ENCODE measurements at places on chromosomes 11 and 22.

DNA sequence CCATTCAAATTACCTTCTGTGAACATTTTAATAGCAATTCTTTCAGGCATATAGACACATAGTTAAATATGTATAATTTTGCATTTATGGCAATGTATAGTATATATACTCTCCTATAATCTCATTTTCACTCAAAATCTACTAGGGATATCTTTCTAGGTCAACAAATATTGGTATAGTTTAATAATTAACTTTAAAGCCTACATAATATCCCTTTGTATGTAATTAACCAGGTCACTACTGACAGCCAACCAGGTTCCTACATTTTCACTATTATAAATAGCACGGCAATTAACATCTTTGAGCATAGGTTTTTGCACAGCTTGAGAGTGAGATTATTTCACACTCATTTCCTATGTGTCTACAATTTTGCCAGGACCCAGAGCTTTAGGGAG is 15.8 kb downstream of the OR2AG2 start:
- no peak for DNase-seq

DNA sequence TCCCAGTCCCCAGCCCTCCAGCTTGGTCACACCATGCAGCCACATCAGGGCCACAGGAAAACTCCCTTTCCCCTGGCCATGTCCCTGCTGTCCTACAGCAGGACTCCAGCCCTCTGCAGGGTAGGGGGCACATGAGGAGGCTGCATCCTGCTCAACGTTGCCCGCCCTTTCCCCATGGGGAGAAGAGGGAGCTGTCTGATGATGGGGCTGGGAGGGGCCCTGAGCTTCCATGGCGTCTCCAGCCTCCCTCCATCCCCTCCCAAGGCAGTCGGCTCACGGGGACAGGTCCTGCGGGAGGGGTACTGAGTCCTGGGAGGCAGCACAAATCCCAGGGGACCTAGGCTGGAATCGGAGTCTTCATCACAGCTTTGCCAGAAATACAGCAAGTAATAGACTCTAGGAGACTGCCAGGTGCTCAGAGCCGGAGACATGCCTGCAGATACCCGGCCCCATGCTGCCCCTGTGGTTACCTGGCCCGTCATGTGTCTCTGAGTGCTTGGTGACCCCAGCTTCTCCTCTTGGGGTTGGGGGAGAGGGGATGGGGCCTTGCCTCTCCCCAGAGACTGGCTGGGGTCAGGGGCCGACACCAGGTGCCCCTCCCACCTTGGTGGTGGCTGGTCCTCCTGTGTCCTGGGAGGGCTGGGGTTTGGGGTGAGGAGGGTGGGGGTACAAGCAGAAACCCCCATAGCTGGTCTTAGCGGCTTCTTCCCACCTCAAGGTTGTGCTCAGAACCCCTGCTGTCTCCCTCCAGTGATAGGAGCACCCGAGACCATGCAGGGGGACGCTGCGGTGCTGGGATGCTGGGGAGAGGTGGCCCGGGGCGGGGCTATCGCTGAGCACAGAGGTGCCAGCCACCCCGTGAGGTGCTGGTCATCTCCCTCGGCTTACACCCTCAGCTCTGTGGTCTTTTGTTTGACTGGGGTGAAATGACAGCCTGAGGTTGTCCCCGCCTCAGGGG is 2.3 kb downstream of the MRGPRE start:
- DNase-seq: no peak

DNA sequence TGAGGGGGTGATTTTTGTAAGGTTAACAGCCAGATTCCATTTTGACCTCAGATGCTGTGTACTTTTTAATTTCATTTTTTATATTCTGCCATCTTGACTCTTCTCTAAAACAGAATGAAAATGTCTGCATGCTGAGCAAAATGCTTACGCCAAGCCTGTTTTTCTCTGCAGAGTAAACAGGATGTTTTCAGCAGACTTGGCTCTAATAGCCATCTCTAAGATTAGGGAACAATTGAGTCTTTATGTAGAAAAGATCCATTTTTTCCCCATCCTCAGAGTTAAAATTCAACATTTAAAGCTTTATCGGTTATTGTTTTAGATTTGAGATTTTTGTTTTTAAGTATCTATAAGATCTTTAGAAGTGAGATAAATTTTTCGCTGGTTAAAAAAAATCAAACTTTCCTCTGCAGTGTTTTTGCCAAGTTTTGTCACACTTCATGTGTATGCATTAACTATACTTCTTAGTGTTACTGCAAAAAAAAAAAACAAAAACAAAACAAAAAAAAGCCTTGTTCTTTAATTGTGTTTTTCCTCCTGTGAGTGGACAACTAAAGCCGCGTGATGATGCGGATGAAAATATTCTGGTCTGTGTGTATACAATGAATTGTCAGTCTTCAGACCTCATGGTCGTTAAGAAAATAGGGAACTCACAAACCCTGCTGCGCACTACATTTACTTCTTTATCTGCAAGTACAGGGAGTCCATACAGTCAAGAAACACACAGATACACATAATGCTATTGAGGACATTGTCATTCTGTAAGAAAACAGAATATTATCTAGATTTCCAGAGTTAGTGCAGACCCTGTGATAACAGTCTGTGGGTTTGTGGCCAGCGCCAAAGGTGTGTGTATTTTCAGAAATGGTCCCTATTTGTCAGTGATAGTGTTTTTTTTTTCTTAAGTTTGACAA is 17.5 kb upstream of the ADSL start:
- no peak for DNase-seq

- no peak for DNase-seq
Measured at GRCh38 chr11:10716122-10716521, 22.6 kb upstream of the IRAG1 start.

DNA sequence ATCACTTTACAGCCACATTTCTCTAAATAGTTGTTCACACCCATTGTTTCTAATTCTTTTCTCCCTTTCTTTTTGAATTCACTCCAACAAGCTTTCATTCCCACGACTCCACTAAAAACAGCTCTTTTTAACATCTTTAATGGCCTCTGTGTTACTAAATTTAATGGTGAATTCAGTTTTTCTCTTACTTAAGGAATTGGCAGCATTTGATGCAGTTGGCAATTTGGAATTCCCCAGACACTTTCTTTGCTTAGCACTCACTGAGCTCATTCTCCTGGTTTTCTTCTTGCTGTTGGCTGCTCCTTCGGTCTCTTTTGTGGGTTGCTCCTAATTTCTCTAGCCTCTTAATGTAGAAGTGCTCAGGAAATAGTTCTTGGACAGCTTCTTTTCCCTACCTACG is 40.5 kb upstream of the OR9Q1 start:
- DNase-seq: no peak

DNA sequence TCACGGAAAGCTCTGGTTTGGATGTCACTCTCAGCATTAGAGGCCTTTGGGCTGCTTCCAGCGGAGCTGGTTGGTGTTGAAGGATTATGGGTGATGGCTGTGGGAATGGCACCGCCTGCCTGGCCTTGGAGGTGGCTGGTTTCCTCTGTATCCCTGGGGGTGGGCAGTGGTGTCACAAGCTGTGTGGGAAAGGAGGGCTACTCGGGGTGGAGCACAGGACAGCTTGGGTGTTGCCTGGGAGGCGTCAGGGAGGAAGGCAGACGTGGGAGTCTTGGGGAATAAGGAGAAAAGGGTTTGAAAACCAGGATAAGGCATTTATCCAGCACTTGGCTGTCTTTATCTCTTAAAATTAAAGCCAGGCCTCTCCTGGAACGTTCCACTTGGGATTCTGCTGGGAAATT is 71.8 kb downstream of the ADAMTS15 start:
- DNase-seq: no peak

- DNase-seq: no peak
Measured at GRCh38 chr11:8375932-8376331, 112.3 kb upstream of the LMO1 start.

DNA sequence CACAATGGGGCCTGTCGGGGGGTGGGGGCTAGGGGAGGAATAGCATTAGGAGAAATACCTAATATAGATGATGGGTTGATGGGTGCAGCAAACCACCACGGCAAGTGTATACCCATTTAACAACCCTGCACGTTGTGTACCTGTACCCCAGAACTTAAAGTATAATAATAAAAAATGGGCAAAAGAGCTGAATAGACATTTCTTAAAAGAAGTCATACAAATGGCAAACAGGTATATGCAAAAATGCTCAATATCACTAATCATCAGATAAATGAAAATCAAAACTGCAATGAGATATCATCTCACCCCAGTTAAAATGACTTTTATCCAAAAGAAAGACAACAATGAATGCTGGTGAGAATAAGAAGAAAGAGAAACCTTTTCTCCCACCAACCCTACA is 363.7 kb upstream of the MPPED2 start:
- no peak for DNase-seq

- no peak for DNase-seq
Measured at GRCh38 chr11:5301846-5302245, at the start of gene OR51B4. TSS of gene OR51B4 (minus strand) at chr11:5301946. CDS start at chr11:5301946, 0 bp downstream.

- no peak for DNase-seq
Measured at GRCh38 chr11:72635933-72636332, 38.3 kb downstream of the PDE2A start.

DNA sequence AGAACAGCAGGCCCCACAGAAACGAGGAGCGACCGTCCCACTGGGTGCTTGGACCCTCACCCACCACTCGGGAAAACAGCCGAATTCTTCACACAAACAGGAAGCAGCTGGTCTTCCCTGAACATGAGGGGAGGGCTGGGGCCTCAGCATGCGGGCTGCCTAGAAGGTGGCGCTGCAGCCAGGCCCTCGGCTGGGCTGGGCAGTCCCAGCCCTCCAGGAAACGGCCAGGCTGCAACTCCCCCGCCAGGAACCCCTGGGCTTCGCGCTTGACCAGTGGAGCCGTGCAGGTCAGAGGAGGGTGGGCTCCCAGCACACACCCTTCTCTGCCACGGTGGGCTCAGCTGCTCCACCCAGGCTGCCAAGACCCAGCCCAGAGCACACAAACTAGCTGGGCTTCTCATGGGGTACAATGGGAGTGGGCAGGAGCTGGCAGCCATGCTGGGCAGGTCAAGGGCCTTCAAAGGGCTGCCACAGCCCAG is 29.6 kb downstream of the IGF2 start:
- no peak for DNase-seq

DNA sequence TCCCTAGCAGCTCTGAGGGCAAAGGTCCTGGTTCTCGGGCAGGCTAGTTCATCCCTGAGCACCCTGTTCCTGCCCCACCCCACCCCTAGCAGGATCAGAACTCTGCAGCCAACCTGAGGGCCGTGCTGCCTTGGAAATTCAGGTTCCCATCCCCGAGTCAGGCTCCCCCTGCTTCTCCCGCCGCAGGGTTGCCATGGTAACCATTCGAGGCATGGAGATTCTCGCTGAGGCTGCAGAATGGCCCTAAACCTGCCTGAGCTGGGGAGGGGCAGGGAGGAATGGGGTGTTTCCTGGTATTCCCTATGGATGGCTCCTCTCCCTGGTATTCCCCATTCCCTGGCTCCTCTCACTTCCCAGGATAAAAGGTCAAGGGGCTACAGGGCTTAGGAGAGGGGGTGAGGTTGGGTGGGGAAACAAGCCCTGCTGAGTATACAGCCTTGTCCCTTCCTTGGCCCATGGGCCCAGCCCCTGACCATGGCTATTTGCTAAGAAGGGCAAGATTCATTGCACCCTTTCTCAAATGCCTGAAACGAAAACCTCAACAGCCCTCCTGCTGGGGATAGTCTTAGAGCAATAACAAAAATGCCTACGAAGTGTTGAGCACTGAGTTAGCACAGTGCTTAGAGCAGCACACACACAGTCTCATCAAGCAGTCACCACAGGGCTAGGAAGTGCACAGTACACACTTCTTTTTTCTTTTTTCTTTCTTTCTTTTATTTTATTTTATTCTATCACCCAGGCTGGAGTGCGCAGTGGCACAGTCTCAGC is 58.7 kb downstream of the CHST1 start:
- no peak for DNase-seq

- DNase-seq: no peak
Measured at GRCh38 chr11:18927550-18928322, 11.5 kb downstream of the MRGPRX1 start.

DNA sequence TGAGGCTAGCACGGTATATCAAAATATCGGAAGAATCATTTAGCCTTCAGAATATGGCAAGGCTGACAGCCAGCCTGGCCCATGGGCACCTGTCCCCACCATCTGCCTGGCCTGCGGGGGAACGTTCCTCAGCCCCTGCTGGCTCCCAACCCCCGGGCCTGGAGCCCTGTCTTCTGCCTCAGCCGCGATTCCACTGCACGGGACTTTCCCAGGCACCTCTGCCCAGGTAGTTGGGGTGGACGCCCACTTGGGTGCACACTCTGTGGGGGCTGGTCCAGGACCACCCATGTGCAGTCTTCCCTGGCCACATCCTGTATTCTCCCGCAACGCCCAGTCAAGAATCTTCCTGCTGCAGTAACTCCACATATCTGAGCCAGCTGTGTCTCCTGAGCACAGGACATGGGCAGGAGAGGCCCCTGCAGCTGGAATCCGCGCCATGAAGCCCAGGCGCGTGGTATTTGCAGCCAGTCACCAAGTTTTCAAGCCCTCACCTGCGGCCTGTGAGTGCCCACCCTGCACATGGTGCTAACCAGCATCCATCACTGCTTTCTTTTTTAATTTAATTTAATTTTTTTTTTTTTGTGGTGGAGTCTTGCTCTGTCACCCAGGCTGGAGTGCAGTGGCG is 77.9 kb downstream of the KCNQ1 start:
- no peak for DNase-seq

- no peak for DNase-seq
Measured at GRCh38 chr11:27281740-27282590, 81.0 kb downstream of the CCDC34 start.

GRCh38 chr11:133386262-133386661 is 146.0 kb downstream of the OPCML start:
- DNase-seq: no peak

DNA sequence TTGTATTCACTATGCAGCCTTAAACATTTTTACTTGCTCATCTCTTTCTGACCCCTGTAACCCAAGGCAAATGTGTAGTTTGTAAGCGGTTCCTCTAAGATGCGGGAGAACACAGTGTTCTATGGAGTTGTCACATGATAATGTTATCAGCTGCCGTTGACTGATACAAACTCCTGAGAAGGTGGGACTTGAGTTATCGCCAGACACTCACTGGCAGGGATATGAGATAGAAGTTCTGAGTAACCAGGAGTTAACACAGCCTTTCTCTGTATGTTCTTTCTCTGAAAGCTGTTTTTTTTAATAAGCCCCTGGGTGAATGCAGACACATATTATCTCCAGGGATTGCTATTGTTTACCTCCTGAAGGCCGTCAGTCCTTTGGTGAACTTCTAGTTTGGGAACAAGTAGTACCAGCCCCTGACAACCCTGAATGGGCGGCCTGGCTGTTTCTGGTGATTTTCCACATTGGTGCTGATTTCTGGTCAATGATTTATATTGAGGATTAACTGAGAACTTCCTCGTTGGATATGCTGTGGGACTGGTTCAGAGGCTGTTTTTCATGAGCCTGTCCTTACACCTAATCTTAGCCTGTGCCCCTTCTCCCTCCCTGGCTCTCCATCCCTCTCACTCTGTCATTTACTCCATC is 155.3 kb upstream of the RASSF10 start:
- no peak for DNase-seq

- no peak for DNase-seq
Measured at GRCh38 chr22:27984001-27984695, 65.1 kb upstream of the PITPNB start.

Measured in H54 (cell line).